ENCODE measurements at places on chromosomes 4 and X.

DNA sequence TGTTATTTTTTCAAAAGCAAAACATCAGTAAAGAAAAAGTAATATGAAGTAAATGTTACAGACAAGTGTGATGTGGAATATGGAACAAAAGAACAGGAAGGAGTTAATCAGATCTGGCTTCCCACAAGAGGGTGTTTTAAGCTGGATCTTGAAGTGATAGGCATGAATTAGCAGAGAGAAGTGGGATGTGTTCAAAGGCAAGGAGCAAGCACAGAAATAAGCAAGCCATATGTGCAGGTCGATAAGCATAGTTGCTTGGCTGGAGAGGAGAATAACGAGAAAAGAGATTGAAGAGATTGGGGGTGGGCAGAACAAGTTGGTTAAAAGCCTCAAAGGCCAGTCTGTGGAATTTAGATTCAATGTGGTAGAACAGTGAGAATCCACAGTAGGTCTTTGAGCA is 60.9 kb upstream of the PRPS1 start:
- no peak for DNase-seq

DNA sequence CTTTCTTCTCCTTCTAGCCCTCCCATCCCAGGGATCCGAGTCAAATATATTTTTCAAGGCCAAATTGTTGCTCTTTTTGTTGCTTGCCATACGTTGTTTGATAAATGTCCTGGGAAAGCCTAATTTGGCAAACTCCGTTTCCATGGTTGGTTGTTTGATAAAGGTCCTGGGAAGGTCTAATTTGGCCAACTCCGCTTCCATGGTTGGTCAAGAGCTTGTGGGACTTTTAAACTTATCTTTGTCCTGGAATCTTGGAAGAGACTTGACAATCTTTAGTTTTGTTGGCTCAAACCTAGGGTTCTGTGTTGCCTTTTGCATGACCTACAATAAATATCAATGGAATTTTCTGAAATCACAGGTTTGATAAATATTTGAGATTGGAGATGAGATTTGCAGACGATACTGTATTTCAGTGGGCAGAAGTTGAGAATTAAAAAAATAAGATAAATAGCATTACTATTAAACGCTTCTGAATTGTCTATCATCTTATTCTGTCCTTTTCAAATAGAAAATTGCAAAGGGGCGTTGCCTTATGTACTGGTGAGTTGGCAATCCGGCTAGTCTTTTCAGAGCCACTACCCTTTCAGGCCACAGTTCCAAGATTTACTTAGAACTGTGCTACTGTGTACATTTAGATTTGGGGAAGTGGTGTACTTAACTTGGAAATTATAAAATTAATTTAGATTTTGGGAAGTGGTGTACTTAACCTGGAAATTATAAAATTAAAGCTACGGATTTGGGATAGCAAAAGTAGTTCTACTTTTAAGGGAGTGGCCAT is 804 bp downstream of the OSTC start:
- no peak for DNase-seq

GRCh38 chr4:148874331-148874730 is 432.1 kb upstream of the NR3C2 start:
- no peak for DNase-seq

- no peak for DNase-seq
These were observed 95.0 kb upstream of the TBL1X start for GRCh38 chrX:9369802-9370291.

GRCh38 chr4:91958596-91958995 is 345.2 kb upstream of the GRID2 start:
- no peak for DNase-seq

DNA sequence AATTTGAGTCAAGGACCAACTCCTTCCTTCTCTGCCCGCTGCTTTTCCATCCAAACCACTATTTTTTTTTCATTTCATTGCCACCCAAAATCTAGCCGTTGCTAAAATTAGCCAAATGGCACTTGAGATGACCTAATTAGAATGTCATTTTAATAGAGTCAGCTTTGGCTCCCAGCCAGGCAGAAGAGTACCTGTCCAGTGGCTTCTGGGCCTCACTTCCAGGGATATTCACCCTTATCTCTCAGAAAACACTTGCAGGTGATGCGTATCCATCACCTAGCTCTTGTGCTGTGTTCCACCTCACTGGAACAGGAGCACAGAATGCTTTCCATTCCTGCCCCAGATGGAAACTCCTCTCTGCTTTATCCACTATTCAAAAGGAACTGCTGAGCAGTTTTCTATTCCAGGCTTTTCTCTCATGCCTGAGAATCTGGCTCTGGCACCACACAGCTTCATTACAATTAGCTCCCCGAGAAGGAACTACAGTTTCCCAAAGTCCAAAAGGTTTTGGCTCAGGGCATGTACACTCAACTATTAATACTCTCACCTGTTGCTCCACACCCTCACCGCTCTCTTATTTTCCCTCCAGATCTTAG is 18.5 kb downstream of the MAGEA9B start:
- DNase-seq, result no peak

GRCh38 chr4:87949961-87950360 is 25.6 kb upstream of the SPP1 start:
- no peak for DNase-seq

DNA sequence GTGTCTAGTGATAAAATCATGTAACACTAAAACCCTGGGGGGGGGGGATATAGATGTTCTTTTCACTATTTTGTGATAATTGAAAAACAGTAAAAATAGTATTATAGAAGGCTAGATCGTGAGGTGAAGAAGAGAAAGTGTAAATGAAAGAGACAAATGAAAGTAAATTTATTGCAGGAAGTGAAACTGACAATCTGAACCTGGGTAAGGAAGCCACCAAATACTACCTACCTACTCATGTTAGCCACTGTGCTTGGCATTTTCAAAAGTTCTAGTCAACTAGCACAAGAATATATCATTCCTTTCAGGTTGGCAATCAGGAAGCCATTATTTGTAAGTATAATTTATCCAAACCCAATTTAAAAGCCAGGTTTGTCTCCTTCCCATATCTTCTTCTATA is 1366.1 kb downstream of the FAM133A start:
- DNase-seq, result no peak

DNA sequence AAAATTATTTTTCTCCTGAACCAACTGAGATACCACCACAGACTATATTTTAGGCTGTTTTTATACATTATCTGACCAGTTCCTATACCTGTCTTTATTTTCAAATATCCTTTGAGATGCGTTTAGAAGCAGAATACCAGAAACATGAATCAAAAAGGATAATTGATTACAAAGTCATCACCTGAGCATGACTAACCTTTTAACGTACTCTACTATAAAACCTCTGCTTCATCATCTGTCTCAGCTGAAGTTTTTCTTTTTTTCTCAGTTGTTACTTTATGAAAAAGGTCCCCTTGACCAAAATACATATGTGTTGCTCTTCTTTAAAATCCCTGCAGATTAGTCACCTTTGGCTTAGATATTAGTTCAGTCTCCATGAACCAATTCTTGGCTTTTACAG is 109.8 kb downstream of the AMMECR1 start:
- no peak for DNase-seq

GRCh38 chr4:2721586-2721985 is 34.5 kb downstream of the TNIP2 start:
- no peak for DNase-seq

- DNase-seq, result no peak
These were observed 472.2 kb upstream of the TENM3 start for GRCh38 chr4:181770971-181771370.

DNA sequence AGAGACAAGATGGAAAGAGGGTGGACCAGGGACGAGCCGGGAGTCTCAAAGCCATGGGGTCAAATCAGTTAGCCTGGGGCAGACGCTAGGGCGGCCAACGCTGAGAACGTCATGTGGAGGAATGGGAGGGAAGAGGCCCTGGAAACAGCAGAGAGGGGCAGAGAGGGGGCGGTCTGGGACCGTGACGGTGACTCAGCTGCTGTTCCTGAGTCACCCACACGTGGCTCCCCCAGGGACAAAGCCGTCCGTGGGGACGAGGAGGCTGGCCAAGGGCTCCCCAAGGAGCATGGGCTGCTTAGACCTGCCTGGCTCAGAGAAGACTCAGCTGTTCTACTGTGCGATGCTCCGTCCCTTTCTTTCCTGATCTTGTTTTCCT is 108.4 kb upstream of the LRPAP1 start:
- DNase-seq, result no peak

DNA sequence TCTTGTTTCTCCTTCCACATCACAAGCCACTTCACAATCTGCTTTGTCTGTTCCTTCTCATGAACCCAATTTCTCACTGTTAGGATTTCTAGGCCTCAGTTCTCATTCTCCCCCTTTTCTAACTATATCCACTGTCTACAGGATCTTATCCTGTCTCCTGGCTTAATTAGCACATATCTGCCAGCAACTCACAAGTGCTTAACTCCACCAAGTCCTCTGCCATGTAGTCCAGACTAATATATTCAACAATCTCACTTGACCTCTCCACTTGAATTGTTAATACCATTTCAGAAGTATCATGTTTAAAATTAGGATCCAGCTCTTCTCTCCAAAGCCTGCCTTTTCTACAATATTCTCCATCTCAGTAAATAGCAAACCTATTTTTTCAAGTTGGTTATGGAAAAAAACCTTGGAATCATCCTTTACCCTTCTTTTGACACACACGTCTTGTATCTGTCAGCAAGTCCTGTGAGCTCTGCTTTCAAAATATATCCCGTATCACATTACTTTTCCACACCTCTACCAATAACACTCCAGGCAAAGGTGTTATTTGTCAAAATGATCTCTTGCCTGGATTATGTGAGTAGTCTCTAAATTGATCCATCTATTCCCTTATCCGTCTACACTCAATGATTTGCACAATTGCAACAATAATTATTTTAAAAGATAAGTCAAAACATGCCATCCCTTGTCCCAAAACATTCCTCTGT is 127.2 kb upstream of the SLIT2 start:
- no peak for DNase-seq

DNA sequence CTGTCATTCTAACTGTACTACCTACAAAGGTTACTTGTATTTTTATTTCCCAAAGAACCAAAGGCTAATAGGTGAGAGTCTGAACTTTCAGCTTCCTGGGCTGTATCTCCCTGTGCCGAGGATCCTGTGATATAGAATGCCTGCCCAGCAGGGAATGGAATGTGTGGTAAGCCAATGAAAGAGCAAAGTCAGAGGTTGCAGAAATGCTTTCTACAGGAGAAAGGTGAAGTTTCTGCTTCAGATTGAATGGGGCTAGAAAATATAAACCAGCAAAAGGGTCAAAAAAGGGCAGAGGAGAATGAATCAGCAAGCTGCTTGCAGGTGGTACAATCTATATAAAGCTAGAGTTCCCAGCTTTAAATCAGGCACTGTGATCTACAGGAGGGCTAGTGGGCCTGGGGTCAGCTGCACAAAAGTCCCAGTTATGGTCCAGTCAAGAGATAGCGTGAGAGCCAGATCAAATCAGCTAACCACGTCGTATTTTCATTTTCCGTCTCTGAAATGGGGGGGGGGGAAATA is 146.1 kb downstream of the DCTD start:
- DNase-seq, result no peak

DNA sequence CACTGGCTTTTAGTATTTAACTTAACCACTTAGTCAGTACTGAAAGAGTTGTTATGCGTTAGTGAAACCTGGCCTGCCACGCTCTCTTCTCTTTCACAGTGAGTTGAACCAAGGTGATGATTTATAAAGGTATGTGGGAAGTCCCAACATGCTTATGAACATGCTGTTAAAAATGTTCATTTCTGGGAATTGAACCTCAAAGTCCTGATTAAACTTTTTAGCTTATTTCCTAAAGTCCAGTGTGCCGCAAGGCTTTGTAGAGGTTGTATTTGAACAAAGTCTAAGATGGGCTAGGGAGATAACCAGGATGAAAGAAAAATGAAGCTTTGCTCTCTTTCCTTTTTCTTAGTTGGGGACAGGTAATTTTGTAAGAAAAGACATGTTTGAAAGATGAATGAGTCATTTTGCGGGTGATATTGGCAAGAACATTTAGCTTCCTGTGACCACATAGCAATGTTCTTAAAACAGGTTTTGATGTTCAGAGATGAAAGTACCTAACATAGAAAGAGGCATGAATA is 270.3 kb downstream of the DTHD1 start:
- no peak for DNase-seq

- DNase-seq, result no peak
These were observed 123.7 kb downstream of the ARHGAP10 start for GRCh38 chr4:147855571-147856009.

All from activated CD4-positive, alpha-beta T cell treated with anti-CD3 and anti-CD28 coated beads for 4 hours (primary cell).